Uterus (tissue), 4 donors: ENCODE measurements at places on chromosomes 2 and 18.
A peak's percentile ranks its signal among the peaks of the same experiment; 100 is the strongest.

- no peak for DNase-seq
Measured at GRCh38 chr2:11745613-11746375, 638 bp upstream of the LPIN1 start.

DNA sequence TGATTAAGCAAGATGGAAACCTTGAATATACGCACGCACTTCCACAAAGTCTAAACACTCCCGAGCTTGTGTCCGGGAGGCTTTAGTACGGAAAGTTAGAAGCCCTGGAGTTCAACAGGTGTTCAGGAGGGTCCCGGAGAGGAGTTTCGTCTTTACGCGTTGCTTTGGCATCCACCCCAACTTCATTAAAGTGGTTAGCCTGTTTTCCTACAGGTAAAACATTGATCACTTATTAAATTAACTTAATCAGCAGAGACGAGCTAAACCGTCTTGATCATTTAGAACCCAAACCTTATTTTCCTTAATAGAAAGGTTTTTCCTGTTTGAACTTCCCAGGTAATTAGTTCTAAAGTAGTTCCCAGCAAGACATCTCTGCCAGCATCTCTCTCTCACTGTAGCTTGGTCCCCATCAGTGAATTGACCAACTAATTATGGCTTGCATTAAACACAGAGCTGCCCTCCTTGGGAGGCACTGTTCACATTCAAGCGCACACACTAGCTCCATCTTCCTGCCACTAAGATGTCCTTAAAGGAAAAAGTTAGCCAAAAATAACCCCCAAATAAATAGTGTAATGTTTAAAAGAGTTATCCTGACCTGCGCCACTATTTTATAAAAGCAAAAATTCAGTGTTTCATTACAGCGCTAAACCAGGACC, 1.4 kb downstream of the NPAS2 start:
- DNase-seq = no peak

GRCh38 chr18:45171679-45172191, 443.5 kb upstream of the SLC14A2 start:
- DNase-seq = peak; percentile 24

DNA sequence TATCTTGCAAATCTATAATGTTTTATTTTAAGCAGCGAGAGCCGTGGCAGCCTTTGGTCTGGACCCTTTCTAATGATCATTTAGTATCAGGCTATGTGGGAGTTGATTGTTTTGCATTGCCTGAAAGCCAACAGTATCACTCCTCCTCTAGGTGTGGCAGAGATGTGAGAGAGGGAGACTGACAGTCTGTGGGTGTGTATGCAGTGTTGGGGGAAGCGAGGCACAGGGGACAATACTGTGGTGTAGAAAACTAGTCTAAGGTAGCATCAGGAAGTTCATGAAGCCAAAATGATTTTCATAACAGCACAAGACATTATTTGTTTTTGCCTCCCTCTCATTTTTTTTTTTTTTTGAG, 13.4 kb upstream of the IL37 start:
- no peak for DNase-seq

DNA sequence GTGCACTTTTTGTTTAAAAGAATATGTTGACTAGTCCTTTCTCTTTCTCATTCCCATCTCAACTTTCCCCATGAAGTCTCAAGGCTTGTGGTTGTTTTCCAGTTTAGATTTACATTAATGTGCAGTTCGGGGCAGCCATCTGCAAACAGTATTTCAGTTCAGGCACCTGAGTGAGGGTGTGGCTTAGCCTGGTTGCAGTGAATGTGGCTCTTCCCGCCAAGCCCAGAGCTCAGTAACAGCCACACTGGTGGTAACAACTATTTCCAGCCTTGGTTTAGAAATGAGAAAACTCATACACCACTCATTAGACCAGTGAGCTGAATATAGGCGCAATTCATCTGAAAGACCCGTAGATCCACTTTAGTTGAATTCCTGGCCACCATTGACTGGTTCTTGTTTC, 394.3 kb downstream of the CMPK2 start:
- DNase-seq = no peak
